GM23248 (cell line): ENCODE measurements at places on chromosomes 6 and 20.

DNA sequence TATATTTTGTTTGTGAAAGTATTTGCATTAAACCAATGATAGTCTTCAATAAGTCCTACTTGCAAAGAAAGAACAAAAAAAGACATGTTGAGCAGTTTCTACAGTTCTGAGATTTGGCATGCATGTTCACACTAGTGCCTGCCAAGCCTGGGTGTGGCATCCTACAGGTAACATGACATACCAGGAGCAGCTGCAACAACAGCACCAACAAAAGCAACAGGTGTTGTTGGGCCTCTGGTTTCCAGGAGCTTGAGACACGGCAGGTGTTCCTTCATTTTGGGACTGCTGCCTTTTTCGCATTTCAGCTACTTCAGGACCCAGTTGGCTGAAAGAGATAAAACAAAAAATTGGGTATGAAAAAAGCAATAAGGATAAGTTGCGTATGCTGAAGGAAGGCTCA is 41.2 kb upstream of the MTRF1L start:
- no peak for DNase-seq

GRCh38 chr20:53712212-53712977 is 118.8 kb upstream of the ZNF217 start:
- DNase-seq = no peak

DNA sequence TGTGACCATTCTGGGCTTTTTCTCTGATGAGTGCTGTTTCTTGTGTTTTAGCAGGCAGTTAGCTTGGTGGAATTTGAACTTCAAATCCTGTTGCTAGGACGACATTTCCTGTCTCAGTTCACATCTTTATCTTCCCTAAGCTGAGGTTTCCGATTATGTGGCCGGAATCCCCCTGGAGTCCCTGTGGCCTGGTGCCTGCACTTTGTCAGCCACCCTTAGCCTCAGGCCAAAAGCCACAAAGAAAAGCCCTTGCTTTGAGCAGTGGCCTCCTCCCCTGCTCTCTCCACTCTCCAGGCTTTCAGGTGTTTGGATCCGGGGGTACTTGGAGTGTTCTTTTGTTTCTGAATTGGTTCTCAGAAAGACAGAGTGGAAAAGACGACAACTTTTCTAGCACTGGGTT is 59.9 kb upstream of the PMEPA1 start:
- DNase-seq = no peak

GRCh38 chr20:55893031-55893430 is 112.3 kb downstream of the CBLN4 start:
- peak; percentile 2 for DNase-seq

DNA sequence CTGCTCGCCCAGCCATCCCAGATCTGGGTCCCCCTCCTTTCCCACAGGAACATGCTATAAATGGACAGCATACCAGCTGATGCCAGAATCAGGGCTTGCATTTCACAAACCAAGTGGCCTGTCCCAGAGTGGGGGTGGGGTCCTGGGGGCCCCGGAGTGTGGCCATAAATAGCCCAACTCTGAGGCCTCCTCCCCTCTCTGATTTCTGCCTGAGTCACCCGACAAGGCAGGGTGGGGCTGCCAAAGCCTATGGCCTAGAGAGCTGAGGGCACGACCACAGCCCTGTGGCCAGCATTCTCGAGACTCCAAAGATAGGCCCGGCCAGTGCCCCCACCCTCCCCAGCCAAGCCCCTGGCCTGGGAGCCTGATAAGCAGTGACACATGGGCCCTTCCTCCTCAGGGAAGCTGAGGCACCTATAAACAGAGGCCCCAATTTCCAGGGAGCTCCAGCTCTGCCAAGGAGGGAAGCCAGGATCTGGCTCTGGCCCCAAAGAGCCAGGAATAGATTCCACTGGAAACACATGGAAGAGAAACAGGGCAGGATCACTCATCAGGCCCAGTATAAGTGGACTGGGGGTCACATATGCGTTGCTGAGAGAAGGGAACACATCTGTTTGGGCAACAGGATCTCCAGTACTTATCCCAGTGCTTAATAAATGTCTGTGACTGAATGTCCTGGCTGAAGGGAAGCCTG is 20.3 kb downstream of the SNTA1 start:
- DNase-seq = peak; percentile 88

- no peak for DNase-seq
These were observed 257.6 kb upstream of the THEMIS start for GRCh38 chr6:128158496-128158895.

- DNase-seq = peak; percentile 13
These were observed 14.5 kb upstream of the KIFC1 start for GRCh38 chr6:33377171-33377570.

- DNase-seq = no peak
These were observed 36.4 kb upstream of the SLC35F1 start for GRCh38 chr6:117870486-117871242.

DNA sequence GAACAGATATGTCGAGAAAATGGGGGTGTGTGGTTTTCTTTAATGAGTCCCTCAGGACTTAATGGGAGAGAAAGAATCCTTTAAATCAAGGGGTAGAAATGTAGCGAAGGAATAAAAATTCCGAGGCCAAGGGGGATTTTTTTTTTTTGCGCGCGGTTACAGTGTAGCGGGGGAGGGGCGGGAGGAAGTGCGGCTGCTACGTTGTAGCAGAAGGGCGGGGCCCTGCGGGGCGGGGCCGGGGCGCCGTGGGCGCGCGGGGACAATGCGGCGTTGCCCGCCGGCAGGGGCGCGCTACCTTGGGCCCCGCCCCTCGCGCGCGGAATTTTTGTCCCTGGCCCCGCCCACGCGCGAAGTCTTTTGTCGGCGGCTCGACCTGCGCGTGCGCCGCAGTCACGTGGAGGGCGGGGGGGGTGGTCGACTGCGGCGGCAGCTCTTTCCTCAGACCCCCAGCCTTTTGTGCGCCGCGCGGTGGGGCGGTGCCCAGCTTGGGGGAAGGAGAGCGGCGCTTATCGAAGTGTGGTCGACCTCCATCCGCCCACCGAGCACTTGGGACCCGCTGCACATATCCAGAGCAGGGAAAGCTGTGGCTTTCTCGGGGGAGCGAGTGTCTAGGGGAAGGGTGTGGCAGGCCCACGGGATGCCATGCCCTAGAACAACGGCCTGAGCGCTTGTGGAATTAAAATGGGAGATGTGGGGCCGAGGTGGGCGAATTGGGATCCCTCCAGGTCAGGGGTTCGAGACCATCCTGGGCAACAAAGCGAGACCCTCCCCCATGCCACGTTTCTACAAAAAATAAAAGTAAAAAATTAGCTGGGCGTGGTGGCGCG is 1.3 kb downstream of the TUBB start:
- DNase-seq = peak; percentile 98

- DNase-seq = peak; percentile 64
These were observed 192.5 kb downstream of the COL9A1 start for GRCh38 chr6:70110126-70111022.

DNA sequence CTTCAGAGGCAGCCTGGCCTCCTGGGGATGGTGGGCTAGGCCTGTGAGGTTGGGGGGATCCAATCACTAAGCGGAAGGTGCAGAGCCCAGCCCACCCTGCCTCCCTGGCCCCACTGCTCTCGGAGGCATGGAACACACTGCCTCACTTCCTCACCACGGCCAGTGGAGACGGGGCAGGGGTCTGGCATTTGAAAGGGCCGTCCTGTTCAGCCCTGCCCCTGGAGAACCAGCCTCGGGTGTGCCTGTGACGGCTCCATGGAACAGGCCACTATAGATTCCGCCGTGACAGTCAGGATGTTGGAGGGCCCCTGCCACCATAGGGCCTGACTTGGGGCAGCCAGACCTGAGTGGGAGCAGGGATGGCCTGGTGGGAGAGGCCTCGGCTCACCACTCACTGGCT is 110.2 kb downstream of the DACT2 start:
- no peak for DNase-seq

GRCh38 chr6:75855052-75855451 is 106.0 kb downstream of the MYO6 start:
- peak; percentile 79 for DNase-seq

GRCh38 chr20:17562804-17563305 is 7.0 kb upstream of the DSTN start:
- DNase-seq = peak; percentile 83

DNA sequence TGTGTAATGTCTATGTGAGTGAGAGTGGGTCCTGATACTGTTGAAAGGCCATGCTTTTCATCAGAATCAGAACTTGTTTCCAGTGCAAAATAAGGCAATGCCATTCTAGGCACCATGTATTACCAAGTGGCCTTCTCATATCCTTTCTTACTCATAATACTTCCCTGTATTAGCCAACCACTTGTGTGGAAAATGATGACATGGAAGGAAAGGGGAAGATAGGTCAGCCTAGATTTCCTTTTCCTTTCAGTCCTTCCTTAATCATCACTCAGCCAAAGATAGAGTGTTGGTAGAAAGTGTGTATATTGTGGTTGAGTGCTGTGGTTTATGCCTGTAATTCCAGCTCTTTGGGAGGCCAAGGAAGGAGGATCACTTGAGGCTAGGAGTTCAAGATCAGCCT is 158.6 kb upstream of the PREP start:
- no peak for DNase-seq

DNA sequence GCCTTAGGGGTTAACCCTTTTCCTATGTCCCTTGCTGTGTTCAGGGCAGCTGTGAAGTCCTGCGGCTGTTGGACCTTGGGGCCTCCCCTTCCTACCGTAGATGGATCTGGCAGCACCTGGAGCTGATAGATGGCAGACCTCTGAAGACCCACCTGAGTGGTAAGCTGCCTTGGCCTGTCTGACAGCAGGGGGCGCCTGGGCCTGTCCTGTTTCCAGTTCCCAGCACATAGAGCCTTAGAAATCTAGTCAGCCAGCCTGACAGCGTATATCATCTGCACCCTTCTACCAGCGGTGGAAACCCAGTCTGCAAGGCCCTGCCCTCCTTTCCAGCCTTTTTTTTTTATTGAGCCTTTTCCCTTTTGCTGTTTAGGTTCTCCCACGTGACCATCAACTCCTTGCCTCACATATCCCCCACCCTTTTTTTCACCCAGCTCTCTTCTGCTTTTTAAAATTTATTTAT is 26.6 kb downstream of the CNBD2 start:
- peak; percentile 88 for DNase-seq

DNA sequence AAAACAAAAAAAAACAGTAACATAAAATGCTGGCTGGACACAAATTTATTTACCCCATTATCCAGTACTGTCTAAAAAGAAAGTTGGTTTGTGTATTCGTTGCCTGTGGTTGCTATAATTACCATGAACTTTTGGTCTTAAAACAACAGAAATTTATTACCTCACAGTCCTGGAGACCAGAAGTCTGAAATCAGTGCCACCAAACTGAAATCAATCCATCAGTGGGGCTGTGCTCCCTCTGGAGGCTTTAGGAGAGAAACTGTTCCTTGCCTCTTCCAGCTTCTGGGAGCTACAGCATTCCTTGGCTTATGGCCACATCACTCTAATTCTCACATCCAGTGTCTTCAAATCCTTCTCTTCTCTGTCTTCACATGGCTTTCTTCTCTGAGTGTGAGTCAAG is 79.4 kb downstream of the SNX5 start:
- DNase-seq = peak; percentile 48

DNA sequence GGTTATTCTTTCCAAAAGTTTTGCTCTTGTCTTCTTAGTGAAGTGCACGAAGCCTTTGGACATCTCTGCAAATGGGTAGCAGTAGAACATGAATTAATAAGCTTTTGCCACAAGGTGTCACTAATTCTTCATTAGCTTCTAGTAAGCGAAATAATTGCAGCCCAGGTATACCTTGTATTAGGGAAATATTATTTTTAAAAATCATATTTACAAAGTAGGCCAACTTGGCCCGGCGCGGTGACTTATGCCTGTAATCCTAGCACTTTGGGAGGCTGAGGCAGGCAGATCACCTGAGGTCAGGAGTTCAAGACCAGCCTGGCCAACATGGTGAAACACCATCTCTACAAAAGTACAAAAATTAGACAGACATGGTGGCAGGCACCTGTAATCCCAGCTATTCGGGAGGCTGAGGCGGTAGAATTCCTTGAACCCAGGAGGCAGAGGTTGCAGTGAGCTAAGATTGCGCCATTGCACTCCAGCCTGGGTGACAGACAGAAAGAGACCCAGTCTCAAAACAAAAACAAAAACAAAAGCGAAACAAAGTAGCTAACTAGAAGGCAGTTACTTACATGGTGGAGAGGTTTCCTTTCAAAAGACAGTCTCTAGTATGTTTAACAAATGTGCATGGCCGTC is 8.8 kb upstream of the RSPH3 start:
- DNase-seq = peak; percentile 65

DNA sequence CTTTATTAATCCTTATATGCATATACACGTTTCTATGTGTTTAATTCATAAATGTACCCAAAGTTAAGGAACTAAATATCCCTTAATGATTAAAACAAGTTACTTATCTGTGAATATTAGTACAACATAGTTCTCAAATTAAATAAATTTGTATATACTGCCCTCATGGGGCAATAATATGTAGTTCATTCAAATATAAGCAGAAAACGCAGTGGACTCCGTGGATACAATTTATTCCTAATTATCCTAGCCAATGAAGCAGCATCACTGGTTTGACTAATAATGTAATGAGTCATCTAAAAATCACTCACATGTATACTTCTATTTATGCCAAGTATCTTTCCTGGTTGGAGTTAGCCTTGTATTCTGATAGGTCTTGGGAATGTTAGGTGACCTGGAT is 111.6 kb downstream of the TBC1D32 start:
- peak; percentile 81 for DNase-seq

DNA sequence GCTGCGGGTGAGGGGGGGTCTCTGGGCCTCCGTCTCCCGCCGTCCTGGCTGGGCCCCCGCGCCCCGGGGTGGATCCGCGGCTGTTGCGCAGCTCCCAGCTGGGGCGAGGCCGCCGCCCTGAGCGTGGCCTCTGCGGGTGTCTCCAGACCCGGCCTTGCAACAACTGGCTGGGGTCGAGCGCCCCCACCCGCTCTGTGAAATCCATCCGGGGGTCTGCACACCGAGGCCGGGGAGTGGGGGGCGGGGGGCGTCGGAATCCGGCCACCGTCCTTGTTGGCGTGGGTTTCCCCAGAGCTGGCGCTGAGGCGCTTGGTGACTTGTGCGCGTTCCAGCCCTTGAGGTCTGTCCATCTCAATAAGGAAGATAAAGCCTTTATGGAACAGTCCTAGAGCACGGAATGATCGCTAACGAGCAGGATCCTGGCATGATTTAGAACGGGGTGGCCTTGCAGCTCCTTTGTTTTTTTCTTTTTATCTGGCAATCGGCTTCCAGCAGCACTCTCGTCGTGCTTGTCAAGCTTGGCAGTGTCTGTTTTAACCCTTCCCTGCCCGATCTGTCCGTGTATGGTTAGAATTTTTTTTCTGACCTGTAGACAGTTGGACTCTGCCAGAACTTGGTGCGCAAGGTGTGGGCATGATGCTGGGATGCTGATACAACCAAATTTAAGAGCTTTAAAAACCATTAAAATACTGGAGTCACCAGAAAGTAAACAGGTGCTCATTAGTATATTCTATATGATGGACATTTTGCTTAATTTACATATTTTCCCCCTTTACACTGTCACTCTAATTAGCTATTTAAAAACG is 675 bp downstream of the DSTN start:
- peak; percentile 73 for DNase-seq
